ENCODE measurements at places on chromosomes 11 and 22. TPM values are rescaled to one million over a fixed set of nuclear protein-coding genes. Genes with fewer than 3 reads are reported as not detected.

Gene CTSW
- 1.5 TPM for polyA plus RNA-seq

Gene ZBTB16
- polyA plus RNA-seq, result 0.82 TPM

Gene ACTN3
- 0.60 TPM for polyA plus RNA-seq

Gene TMEM25
- 24.5 TPM for polyA plus RNA-seq

Gene ANGPTL5
- not detected for polyA plus RNA-seq

Gene KCNK7
- polyA plus RNA-seq, result not detected

Gene RIBC2
- 8.6 TPM for polyA plus RNA-seq

Gene B4GAT1
- 50.3 TPM for polyA plus RNA-seq

Gene UBQLN3
- not detected for polyA plus RNA-seq

Gene OR51E2
- 0.73 TPM for polyA plus RNA-seq

Gene FXYD2
- polyA plus RNA-seq, result 499 TPM

Gene ACR
- polyA plus RNA-seq, result 0.32 TPM

Gene ARHGAP20
- polyA plus RNA-seq, result 3.9 TPM

Gene INS
- polyA plus RNA-seq, result not detected

Gene OR52H1
- not detected for polyA plus RNA-seq

Gene CD3G
- 0.24 TPM for polyA plus RNA-seq

Gene SCUBE1
- polyA plus RNA-seq, result 9.2 TPM

Gene ALDH3B2
- 5.4 TPM for polyA plus RNA-seq

Gene IGLL1
- 0.51 TPM for polyA plus RNA-seq

Gene P4HA3
- 0.76 TPM for polyA plus RNA-seq

Gene C22orf42
- not detected for polyA plus RNA-seq

Gene MMP13
- polyA plus RNA-seq, result not detected

Gene TRPM5
- 3.7 TPM for polyA plus RNA-seq

Gene SMIM35
- 0.05 TPM for polyA plus RNA-seq

Gene SOX10
- 1.0 TPM for polyA plus RNA-seq

Gene RRM1
- 77.6 TPM for polyA plus RNA-seq

Gene MMP27
- not detected for polyA plus RNA-seq

Gene MFNG
- polyA plus RNA-seq, result 6.6 TPM

Gene B3GAT1
- polyA plus RNA-seq, result 5.5 TPM

Gene TUBA8
- polyA plus RNA-seq, result 3.0 TPM

Gene CNGA4
- 0.23 TPM for polyA plus RNA-seq

Gene LYVE1
- polyA plus RNA-seq, result 70.5 TPM

Gene F2
- polyA plus RNA-seq, result 0.27 TPM

Gene OR5L2
- not detected for polyA plus RNA-seq

Gene RAPSN
- 0.30 TPM for polyA plus RNA-seq

Gene CLTCL1
- 5.0 TPM for polyA plus RNA-seq

Gene FOLR3
- polyA plus RNA-seq, result 2.5 TPM

Gene PLEKHA7
- 59.3 TPM for polyA plus RNA-seq

Gene C11orf16
- polyA plus RNA-seq, result 0.61 TPM

Data from left renal cortex interstitium (tissue), 4 donors.